ENCODE measurements at places on chromosomes 12 and 14. TPM values are rescaled to one million over a fixed set of nuclear protein-coding genes. Genes with fewer than 3 reads are reported as not detected.
A peak's percentile ranks its signal among the peaks of the same experiment; 100 is the strongest.

- H3K4me3 ChIP-seq = no peak overlapping the region
- no peaks in the 10 kb centered on the region for H3K36me3 ChIP-seq
- no peaks in the 10 kb centered on the region for H3K27me3 ChIP-seq
- no peak for DNase-seq
Measured at GRCh38 chr14:69750495-69750894, 16.4 kb upstream of the SRSF5 start.

GRCh38 chr12:34119366-34119765 is 97.1 kb downstream of the ALG10 start:
- no peak overlapping the region for H3K4me3 ChIP-seq
- DNase-seq = no peak
- H3K27ac ChIP-seq = no peak overlapping the region

Gene KERA
- total RNA-seq = not detected

GRCh38 chr12:110102255-110102654 is 21.9 kb upstream of the IFT81 start:
- peak; percentile 21 for DNase-seq
- H3K36me3 ChIP-seq = no peaks in the 10 kb centered on the region
- no peaks in the 10 kb centered on the region for H3K27me3 ChIP-seq
- H3K4me1 ChIP-seq = peaks cover 19% of the 10 kb centered on the region
- no peak overlapping the region for H3K4me3 ChIP-seq

DNA sequence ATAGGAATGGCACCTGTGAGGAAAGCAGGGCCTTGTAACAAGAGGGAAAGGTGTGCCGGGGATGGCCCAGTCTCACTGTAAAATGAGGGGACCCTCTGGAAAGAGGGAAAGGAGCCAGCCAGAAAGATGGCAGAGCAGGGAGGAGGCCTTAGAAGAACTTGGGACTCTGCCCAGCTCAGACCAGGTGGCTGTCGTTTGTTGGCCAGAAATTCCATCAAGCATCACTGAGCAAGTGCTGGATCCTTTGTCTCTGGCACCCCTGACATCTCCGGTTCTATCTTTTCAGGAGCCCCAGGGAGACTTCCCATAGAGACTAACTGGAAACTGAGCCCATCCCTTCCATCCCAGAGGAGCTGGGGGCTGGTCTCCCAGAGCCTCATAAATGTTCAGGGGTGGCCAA is 43.3 kb downstream of the DEGS2 start:
- no peak overlapping the region for H3K4me3 ChIP-seq
- H3K27me3 ChIP-seq = no peaks in the 10 kb centered on the region
- H3K36me3 ChIP-seq = no peaks in the 10 kb centered on the region
- no peak for DNase-seq

DNA sequence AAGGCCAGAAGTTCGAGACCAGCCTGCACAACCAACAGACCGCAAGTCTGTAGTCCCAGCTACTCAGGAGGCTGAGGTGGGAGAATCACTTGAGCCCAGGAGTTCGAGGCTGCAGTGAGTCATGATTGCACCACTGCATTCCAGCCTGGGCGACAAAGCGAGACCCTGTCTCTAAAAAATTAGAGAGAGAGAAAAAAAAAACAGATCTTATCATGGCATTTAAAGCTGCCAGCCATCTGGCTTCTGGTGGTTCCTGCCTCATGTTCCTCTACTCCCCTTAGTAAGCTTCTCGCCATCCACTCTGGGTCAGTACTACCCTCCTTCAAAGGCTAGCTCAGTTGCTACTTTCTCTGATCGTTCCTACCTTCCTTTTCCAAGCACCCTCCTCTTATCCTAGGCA is 16.1 kb downstream of the CLSTN3 start:
- no peaks in the 10 kb centered on the region for H3K36me3 ChIP-seq
- no peaks in the 10 kb centered on the region for H3K4me1 ChIP-seq
- no peak overlapping the region for H3K27ac ChIP-seq
- no peak overlapping the region for H3K4me3 ChIP-seq
- no peak for DNase-seq

Gene ARHGAP9
- total RNA-seq = 2.7 TPM

- no peak for DNase-seq
- H3K27ac ChIP-seq = no peak overlapping the region
- no peaks in the 10 kb centered on the region for H3K27me3 ChIP-seq
- no peaks in the 10 kb centered on the region for H3K4me1 ChIP-seq
Measured at GRCh38 chr14:31530136-31530535, 31.1 kb upstream of the NUBPL start.

Gene C12orf54
- total RNA-seq = not detected

GRCh38 chr12:96218989-96219678 is 25.0 kb downstream of the ELK3 start:
- no peak for DNase-seq
- H3K4me3 ChIP-seq = no peak overlapping the region
- peaks cover 11% of the 10 kb centered on the region for H3K4me1 ChIP-seq

Gene CDKN1B
- 76.4 TPM for total RNA-seq

- no peaks in the 10 kb centered on the region for H3K27me3 ChIP-seq
- no peak for DNase-seq
- peak overlapping the region; percentile 76 for H3K27ac ChIP-seq
- peak overlapping the region; percentile 29 for H3K4me3 ChIP-seq
Measured at GRCh38 chr12:66189486-66189843, 451 bp downstream of the IRAK3 start.

DNA sequence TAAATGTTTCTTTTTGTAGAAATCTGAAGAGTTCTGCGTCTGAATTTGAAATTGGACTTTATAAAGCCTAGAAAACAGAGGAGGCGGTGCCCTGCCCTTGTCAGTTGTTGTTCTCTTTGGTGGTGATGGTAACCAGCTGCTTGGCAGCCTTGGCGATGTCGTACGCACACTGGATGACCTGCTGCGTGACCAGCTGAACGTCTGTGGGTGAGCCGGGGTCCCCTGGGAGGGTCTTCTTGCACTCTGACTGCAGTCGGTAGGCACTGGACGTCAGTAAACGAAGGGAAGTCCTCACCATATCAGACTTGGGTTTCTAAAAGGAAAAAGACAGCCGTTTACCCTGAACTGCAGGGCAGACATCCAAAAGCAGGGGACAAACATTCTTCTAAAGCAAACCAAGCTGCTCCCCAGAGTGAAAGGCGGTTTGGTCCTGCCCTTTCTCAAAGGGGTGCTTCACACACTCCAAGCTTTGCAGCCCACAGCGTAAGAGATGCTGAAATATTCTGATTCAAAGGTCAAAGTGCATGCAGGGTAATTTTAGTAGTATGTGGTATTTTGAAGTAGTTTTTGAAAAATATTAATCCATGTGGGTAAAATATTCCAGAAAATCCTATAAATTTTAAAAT is 32.9 kb downstream of the TCHP start:
- H3K36me3 ChIP-seq = peaks cover 83% of the 10 kb centered on the region
- H3K27me3 ChIP-seq = no peaks in the 10 kb centered on the region
- peaks cover 4% of the 10 kb centered on the region for H3K4me1 ChIP-seq
- DNase-seq = no peak

Gene FBLN5
- total RNA-seq = 19.6 TPM

Gene SLC7A7
- total RNA-seq = 0.68 TPM

DNA sequence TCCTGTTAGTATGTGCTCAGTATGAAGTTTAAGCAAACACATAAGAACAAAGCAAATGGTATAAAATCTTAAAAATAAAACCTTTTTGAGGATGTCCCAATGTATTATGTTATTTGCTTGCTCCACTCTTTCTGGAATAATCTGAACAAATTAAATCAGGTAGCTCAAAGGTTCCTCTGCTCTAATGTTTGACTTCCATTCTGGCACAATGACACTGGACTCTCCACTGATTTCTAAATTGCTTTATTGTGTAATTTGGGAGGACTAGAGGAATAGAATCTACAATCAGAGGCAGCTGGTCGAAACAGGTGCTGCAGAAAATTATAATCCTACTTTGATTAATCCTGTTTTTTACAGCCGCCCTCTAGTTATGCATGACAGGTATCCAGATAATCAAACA is 523.7 kb upstream of the FOXG1 start:
- no peak overlapping the region for H3K27ac ChIP-seq
- no peak overlapping the region for H3K4me3 ChIP-seq
- H3K27me3 ChIP-seq = no peaks in the 10 kb centered on the region
- no peak for DNase-seq
- H3K4me1 ChIP-seq = no peaks in the 10 kb centered on the region
- H3K36me3 ChIP-seq = no peaks in the 10 kb centered on the region

GRCh38 chr12:57524814-57525614 is 2.4 kb downstream of the MBD6 start:
- peak overlapping the region; percentile 98 for H3K27ac ChIP-seq
- H3K36me3 ChIP-seq = no peaks in the 10 kb centered on the region
- H3K4me3 ChIP-seq = no peak overlapping the region
- no peak for DNase-seq
- H3K4me1 ChIP-seq = peaks cover 32% of the 10 kb centered on the region
- no peaks in the 10 kb centered on the region for H3K27me3 ChIP-seq

GRCh38 chr12:119710374-119710964 is 42.5 kb downstream of the PRKAB1 start:
- peak; percentile 59 for DNase-seq
- peaks cover 21% of the 10 kb centered on the region for H3K4me1 ChIP-seq
- no peaks in the 10 kb centered on the region for H3K27me3 ChIP-seq
- no peak overlapping the region for H3K27ac ChIP-seq
- no peak overlapping the region for H3K4me3 ChIP-seq

DNA sequence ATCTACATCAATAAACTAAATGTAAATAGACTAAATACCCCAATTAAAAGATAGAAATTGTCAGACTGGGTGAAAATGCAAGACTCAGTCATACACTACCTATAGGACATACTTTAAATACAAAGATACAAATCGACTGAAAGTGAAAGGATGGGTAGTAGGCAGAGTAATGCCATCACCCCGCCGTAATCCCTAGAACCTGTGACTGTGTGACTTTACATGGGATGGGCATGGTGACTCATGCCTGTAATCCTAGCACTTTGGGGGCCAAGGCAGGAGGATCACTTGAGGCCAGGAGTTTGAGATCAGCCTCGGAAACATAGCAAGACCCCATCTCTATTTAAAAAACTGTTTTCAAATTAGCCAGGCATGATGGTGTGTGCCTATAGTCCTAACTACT is 2.6 kb upstream of the EVL start:
- H3K27me3 ChIP-seq = no peaks in the 10 kb centered on the region
- DNase-seq = no peak
- peaks cover 3% of the 10 kb centered on the region for H3K4me1 ChIP-seq

Gene ZNF891
- 0.19 TPM for total RNA-seq

Gene CYP27B1
- not detected for total RNA-seq

Gene OVCH1
- not detected for total RNA-seq

GRCh38 chr14:42322531-42323284 is 716.0 kb downstream of the LRFN5 start:
- H3K4me3 ChIP-seq = no peak overlapping the region
- no peaks in the 10 kb centered on the region for H3K36me3 ChIP-seq
- H3K4me1 ChIP-seq = no peaks in the 10 kb centered on the region
- H3K27ac ChIP-seq = no peak overlapping the region

Gene STON2
- 60.2 TPM for total RNA-seq

GRCh38 chr14:94970941-94971730 is 186.2 kb downstream of the DICER1 start:
- DNase-seq = peak; percentile 30
- H3K27me3 ChIP-seq = no peaks in the 10 kb centered on the region
- H3K4me3 ChIP-seq = no peak overlapping the region
- H3K4me1 ChIP-seq = no peaks in the 10 kb centered on the region
- peak overlapping the region; percentile 46 for H3K27ac ChIP-seq
- H3K36me3 ChIP-seq = no peaks in the 10 kb centered on the region

Gene PTPRB
- total RNA-seq = 22.7 TPM

Gene RFLNA
- total RNA-seq = 0.15 TPM

Data from gastrocnemius medialis (tissue), 4 donors.